Femur (tissue), 1 donor: ENCODE measurements at places on chromosomes 11 and 22.
A peak's percentile ranks its signal among the peaks of the same experiment; 100 is the strongest.

DNA sequence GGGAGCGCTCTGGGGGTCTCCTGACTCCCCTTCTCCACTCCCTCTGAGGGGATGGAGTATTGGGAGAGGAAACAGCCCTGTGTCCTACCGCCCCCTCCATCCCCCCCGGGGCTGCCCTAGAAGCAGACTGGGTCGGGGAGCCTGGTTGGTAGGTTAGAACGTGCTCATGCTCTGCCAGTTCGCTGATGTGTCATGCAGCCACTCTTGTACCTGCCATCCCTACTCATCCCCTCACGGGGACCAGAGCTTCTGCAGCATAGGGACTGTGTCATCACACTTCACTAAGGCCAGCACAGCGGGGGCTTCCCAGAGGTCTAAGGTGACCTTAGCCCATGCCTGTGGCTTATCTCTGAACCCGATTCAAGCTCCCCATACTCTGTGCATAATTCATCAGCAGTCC lies 4.7 kb downstream of the KCNJ1 start:
- DNase-seq = no peak

DNA sequence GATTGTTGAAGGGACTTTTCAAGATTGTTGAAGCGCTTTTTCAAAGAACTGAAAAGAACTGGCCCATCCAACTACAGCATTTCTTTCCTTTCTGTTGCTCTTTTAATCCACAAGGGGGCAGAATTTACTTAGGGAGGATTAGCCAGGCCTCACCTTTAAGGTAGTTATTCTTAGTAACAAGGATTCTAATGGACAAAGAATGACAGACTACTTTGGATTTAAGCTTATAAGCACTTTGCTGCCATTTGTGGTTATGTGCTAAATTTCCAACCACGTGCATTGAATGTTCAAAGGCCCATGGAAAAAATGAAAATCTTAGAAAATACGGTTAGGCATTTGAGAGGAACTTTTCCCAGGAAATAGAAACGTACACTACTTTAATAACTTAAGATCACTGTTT lies 49.5 kb upstream of the HSPA8 start:
- DNase-seq = no peak

- no peak for DNase-seq
Measured at GRCh38 chr11:118082880-118083552, 3.7 kb downstream of the SMIM35 start.

- no peak for DNase-seq
Measured at GRCh38 chr11:27694992-27695391, 5.3 kb downstream of the BDNF start.

DNA sequence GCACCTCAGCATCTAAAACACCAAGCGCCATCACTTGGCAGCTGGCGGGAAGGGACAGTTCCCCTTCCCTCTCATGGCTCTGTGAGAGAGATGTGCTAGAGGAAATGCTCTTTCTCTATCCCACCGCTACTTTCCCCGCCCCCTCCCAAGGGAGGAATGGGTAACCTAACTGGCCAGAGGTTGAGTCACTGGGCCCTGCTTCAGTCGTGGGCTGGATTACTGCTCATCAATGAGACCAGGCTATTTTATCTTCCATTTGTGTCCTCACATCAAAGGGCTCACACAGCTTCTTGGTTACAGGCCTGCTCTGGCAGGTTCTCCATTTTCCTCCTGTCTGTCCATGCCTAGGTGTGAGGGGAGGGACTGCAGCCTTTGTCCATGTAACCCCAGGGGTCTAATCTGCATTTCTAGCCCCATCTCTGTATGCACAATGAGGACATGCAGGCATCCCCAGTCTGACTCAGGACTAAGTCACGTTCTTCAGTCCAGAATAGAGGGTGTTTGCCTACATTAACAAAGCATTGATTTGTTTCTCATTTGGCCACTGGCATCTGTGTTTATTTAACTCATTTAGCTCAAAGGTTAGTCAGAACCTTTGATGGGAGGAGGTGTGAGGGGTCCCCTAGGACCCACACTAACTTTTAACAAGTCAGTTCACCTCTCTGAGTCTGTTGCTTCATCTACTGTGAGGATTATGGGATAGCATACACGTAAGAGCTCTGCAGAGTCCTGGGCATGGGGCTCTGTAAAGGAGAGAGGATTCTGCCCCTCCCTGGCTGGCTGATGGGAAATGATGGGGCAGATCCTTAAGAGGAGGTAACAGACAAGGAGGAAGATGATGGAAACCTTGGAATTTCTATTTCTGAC lies 99.1 kb downstream of the XRRA1 start:
- DNase-seq = no peak

DNA sequence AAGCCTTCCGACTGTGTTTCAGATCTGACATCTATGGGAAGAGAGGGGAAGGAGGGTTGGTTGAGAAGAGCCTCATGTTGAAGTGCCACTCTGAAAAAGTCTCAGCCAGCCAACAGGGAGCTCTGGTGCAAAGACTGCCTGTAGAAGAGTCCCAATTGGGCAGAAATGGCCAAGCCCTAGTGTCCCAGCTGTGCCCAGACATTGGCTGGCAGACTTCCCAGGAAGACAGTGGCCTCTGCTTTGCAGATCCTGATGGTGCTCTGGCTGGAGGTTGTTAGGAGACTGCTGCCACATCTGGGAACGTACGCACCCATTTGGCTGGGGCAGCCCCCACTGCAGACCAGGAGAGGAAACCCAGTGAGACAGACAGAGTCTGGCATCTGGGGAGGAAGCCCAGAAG lies 3.2 kb upstream of the PLA2G3 start:
- DNase-seq = no peak

GRCh38 chr11:91984033-91984584 lies 240.5 kb upstream of the FAT3 start:
- no peak for DNase-seq

DNA sequence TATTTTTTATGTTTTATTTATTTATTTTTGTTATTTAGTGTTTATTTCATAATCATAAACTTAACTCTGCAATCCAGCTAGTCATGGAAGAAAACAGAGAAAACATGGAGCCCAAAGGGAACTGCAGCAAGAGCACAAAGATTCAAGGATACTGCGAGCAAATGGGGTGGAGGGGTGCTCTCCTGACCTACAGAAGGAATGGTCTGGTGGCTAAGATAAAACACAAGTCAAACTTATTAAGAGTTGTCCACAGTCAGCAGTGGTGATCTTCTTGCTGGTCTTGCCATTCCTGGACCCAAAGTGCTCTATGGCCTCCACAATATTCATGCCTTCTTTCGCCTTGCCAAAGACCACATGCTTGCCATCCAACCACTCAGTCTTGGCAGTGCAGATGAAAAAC lies 36.7 kb downstream of the STIM1 start:
- no peak for DNase-seq

DNA sequence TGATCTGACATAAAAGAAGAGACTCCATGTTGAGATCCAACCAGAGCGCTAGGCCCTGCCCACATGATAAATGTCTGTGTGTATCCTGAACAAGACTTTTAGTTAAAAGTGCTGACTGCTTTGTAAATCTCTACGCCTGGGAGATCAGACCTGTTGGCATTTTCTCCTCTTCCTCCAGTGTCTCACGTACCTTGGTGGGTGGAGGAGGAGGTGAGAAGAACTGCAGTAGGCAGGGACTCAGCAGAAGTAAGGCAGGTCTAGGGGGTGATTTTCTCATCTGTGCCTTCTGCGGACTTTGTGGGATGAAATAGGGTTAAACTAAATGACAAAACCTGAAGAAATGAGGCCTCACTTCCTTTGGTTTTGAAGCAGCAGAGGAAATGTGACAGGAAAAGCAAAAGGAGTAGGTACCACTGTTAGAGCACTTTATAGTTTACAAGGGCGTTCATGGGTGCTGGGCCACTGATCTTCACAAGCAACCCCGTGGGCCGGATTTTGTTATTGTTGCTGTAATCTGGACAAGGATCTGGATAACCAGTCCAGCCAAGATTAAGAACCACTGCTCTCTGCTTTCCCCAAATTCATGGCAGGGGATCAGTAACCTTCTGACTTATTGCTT lies 36.7 kb upstream of the PLET1 start:
- no peak for DNase-seq

DNA sequence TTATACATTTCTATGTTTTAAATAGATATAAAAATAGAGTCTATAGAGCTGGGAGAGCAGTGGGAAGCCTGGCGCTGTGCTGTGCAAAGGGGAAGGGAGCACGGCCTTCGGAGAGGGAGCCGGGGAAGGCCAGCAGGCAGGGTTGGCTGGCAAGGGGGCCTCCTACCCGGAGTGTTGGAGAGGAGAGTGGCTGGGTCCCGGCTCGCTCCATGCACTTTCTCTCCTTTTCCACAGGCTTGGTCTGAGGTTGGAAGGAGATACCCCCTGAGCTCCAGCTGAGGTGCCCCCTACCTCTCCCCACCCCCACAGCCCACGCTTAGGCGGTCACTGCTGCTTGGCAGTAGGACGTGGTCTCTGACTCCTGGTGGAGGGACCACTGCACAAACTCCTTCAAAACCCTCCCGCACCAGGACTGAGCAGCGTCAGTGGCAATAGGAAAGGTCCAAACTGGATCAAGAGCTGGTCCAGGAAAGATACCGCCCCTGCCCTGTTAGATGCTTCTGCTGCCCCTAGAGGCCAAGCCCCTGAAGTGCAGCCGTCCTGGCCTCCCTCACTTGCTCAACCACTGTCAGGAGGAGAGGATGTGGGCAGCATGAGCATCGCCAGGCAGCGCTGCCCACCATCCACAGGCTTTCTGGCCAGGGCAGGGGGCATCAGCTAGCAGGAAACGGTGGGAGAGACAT lies 52.9 kb downstream of the SYT13 start:
- DNase-seq = peak; percentile 70

- DNase-seq = no peak
Measured at GRCh38 chr11:117519170-117519569, 191.5 kb downstream of the CEP164 start.

DNA sequence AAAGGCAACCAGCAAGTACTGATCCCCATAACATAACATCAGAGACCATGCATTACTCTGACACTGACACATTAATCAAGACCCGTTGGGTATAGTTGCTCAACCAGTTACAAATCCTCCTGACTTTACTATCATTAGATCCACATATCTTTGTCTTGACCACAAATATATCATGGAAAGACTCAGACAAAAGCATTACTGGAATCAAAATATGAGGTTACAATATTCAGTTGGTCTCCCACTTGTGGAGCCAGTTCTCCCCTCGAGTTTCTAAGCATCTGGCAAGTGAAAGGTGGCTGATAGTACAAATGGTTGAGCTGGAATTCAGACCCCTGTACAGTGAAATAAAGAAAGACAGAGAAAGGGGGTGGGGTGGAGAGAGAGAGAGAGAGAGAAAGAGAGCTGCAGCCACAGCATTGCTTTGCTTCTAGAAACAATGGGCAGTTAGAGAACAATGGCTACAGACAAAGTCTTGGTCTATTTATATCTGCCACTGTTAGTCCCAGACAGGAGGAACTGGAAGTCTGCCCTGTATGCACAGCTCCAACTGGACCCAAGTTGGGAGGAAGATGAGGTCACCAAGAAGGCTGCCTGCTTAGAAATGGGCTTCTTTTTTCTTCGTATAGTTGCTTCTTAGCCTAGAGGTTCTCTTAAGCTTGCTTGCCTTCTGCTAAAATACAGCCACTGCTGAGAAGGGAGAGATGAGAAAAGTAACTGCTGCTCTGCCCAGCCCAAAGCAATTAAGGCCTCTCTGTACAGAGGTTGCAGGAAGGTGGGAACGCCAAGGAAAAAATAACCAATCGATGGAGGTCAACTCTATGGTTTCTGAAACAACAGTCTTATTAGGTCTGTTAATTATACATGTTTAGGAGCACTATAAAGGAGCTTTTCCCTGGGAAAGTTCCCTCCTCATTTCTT lies 85.5 kb downstream of the ETS1 start:
- peak; percentile 70 for DNase-seq

DNA sequence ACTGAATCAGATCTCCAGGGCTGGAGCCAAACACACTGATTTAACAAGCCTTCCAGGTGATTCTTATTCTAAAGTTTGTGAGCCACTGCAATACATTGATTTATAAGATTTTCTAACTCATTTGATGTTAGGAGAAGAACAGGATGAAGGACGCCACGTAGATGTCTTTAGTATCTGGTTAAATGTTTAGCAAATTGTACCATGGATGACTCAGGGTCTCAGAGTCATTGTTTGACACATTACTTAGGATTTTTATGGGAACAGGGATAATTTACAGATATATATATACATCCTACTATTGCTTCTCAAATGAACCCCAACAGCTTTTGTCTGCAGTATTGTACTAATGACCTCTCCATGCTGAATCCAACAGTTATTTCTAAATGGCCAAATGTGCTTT lies 143.1 kb upstream of the DDI1 start:
- no peak for DNase-seq

GRCh38 chr22:47162865-47163264 lies 400.4 kb downstream of the TBC1D22A start:
- DNase-seq = peak; percentile 15

DNA sequence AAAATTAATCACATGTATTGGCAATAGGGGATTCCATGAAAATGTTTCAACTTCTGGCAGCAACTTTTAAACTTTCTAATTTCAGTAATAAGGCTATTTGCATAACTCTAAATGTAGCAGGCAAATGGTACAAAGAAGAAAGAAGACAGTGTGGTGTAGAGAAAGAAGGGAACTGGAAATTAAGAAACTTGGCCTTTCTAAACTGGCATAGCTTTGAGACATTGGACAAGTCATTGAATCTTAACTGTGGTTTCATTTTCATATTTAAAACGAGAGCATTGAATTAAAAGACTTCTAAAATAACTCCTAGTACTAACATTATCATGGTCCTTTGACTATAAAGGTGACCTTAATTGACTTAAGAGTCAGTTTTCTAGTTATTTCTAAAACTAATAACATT lies 125.0 kb downstream of the UVRAG start:
- no peak for DNase-seq

DNA sequence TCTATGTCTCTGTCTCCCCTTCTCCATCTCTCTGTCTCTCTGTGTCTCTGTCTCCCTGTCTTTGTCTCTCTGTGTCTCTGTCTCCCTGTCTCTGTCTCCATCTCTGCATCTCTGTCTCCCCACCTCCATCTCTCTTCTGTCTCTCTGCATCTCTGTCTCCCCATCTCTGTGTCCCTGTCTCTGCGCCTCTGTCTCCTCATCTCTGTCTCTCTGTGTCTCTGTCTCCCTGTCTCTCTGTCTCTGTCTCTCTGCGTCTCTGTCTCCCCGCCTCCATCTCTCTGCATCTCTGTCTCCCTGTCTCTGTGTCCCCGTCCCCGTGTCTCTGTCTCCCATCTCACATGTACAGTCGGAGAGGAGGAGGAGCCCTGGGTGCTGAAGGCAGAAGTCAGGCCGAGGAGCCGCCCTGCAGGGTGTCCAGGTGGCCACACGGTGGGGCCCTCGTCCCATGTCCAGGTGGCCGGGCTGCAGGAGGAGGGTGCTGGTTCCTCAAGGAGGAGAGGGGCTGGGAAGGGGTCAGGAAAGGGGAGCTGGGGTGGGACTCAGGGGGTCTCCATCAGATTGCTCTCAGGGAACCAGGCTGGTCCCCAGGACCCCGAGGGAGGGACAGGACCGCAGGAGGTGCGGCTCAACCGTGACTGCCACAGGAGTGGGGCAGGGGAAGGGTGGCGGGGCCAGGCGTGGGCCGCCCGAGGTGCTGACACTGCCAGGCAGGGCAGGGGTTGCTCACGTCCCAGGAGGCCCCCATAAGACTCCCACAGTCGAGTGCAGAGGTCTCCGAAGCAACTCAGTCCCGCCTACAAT lies 25.6 kb upstream of the TH start:
- peak; percentile 85 for DNase-seq
